Anterior cingulate cortex (tissue), 58 donors: ENCODE measurements at places on chromosomes 4 and X.
A peak's percentile ranks its signal among the peaks of the same experiment; 100 is the strongest.

- DNase-seq = no peak
Observed at GRCh38 chr4:80361329-80361900, 25.9 kb downstream of the CFAP299 start.

DNA sequence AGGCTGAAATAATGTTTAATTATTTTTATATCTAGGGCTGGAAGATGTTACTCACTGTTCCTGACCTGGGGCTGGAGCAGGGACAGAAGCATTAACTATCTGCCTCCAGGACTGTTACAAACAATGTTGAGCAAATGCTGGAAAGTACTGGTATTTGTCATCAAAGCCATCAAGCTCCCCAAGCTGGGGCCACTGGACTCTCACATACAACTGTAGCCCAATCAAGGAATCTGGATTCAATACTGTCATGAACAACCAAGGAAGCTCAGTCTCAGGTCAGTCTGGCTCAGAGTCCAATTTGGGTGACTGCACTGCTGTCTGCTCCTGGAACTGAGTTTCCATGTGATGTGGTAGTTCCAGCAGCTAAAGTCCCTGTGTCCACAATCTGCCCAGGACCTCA, 50.4 kb downstream of the APOO start:
- no peak for DNase-seq

DNA sequence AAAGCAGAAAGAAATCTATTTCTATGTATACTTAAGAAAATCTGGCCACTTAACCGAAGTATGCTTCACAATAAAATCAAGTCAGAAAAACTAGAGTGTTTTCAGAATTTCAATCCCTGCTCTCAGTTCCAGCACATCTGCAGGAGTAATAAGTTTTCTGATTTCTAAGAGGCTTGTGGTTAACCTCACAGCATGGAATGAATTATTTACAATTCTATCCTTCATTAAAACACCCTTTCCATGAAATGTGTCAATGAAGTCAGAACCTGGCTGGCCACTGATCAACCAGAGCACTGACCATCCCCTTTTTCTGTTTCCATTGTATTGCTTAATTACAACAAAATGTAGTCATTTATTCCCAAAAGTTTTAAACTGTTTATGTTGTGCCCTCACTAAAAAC, 781.4 kb upstream of the INTU start:
- DNase-seq = no peak

- DNase-seq = no peak
Observed at GRCh38 chr4:152000518-152000917, 239.7 kb upstream of the GATB start.

- no peak for DNase-seq
Observed at GRCh38 chr4:19256823-19257222, 994.9 kb upstream of the SLIT2 start.

- no peak for DNase-seq
Observed at GRCh38 chrX:136304493-136304892, 3.7 kb downstream of the ADGRG4 start.

DNA sequence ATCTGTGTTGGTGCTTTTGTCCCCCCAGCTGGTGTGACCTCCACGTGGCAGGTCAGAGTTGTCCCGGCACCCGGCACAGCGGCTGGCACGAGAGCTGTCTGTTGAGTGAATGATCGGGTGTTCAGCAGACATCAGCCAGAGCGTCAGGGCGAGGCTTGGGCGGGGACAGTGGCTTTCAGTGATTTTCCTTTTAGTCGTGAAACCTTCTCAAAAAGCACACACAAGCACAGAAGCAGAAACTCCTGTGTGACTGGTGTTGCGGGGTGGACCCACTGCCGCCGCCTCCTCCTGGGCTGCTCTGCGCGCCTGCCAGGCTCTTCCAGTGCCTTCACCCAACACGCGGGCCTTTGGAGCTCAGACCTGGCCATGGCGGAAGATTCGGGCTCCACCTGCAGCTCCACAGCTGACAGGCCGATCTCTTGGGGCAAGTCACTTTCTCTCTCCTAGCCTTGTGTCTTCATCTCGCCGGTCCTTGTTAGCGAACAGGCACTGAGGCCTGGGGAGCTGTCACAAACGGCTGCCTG, 51.4 kb upstream of the HGFAC start:
- DNase-seq = no peak

GRCh38 chr4:20870436-20870835, 170.2 kb downstream of the PACRGL start:
- no peak for DNase-seq

DNA sequence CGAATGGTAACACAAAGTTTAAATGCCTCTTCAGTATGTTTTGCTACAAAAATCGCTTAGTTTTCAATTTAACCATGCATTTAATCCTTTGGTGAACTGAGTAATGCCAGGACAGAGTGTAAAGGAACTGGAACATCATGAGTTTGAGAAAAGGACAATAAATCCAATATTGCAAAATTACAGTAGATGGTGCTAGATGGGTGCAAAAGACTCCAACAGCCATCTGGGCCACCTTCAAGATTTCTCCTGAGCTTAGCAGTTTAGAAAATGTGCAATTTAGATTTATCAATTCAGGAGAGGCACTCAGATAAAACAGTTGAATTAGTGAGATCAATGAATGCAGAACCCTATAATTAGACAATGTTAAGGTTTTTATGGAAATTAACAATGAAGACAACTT, 33.2 kb upstream of the MID1IP1 start:
- no peak for DNase-seq

- DNase-seq = no peak
Observed at GRCh38 chrX:136827026-136827425, 46.3 kb upstream of the ARHGEF6 start.

- no peak for DNase-seq
Observed at GRCh38 chrX:50635817-50636365, 165.3 kb upstream of the DGKK start.

DNA sequence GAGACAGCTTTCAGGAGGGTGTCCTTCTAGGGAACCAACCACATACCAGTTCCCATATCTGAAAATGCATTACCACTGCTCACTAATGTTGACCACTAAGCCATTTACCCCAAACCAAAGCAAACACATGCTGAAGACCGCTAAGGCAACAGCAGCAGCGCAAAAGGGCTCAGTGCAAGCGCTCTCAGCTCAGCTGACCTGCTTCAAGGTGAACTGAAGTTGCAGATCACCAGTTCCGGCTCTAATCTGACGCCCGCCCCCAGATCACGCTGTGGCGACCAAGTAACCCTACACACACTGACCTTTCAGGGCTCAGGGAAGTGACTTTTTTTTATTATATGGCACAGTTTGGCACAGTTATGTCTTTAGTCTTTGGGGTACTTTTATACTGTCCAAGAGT, 5.8 kb downstream of the MECP2 start:
- no peak for DNase-seq

GRCh38 chr4:11625211-11625610, 196.5 kb upstream of the HS3ST1 start:
- no peak for DNase-seq

DNA sequence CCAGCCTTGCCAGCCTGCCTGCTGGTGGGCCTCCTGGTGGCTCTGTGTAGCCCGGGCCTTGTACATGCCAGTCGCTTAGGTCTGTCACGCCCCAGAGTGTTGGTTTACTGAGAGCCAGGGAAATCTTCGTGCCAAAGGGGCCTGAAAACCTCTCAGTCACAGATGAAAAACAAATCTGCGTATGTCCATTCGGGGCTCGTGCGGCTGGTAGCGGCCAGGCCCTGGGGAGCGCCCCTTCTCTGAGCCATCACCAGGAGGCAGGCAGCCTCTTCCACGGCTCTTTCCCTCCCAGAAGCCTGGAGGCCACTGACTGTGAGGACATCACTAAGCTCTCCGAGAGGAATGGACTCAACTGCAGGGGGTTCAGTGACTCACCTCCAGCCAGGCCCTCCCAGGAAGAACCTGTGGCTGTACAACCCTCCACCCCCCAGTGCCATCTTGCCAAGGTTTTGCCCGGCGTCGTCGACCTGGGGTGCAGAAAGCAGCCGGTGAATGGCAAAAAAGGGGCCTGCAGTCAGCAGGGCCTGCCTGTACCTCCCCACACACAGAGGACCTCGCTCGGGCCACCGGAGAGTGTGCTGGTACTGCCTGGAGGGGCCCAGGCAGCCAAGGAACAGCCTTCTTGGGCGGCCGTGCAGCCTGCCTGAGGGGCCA, 162.2 kb downstream of the BCOR start:
- no peak for DNase-seq

GRCh38 chrX:53244610-53245009, 19.6 kb upstream of the KDM5C start:
- DNase-seq = no peak

GRCh38 chr4:124713185-124713592, 657 bp upstream of the ANKRD50 start:
- peak; percentile 75 for DNase-seq

GRCh38 chrX:21940356-21940829, at the start of gene SMS:
Gene SMS, plus strand, starts transcription at chrX:21940709. Its CDS starts 116 bp downstream, at chrX:21940825.
- DNase-seq = peak; percentile 4

DNA sequence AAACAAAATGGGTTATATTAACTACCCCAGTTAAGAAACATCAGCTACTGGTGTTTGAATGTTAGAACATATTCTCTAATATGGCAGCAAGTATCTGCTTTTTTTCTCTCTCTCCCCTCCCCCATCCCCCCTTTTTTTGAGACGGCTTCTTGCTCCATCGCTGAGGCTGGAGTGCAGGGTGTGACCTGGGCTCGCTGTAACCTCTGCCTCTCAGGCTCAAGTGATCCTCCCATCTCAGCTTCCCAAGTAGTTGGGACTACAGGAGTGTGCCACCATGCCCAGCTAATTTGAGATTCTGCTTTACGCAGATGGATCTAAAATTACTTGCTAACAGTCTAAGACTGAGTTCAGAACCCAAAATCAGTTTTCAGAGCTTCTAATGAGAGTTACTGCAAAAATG, 101.9 kb downstream of the AFF1 start:
- DNase-seq = no peak

DNA sequence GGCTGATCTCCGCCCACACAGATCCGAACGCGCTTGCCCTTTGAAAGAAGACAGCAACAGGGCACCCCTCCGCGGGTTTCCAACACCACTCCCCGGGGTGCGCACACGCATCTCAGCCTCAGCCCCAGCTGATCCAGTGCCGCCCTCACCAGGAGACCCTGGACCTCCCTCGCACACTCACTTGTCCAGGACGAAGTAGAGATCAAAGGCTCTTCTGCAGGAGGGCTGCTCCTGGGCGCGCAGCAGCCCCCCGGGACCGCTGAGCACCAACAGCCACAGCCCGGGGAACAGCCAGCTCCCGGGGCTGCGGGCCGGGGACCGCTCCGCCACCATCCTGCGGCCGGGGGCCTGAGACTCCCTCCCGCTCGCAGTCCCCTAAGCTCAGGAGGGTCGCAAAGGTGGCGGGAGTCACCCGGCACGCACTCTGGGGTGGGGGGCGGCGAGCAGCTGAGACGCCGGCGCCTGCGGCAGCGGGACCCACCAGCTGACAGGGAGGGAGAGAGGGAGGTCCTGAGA, 743 bp downstream of the ANTXR2 start:
- DNase-seq = peak; percentile 22

DNA sequence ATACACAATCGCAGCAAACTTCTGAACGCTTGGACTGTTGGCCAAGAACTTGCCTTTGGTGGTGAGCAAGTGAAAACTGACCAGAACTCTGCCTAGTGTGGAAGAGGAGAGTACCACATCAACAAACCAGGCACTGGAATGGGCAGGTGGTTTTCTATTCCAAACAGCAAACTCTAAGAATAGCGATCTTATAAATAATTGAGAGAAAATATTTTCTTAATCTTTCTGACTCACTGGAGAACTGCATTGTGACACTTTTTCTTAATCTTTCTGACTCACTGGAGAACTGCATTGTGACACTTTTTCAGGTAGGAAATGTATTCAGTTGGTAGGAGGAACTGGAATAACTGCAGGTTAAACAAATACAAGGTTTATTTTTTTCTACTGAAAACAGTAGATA, 57.0 kb upstream of the SORBS2 start:
- no peak for DNase-seq

DNA sequence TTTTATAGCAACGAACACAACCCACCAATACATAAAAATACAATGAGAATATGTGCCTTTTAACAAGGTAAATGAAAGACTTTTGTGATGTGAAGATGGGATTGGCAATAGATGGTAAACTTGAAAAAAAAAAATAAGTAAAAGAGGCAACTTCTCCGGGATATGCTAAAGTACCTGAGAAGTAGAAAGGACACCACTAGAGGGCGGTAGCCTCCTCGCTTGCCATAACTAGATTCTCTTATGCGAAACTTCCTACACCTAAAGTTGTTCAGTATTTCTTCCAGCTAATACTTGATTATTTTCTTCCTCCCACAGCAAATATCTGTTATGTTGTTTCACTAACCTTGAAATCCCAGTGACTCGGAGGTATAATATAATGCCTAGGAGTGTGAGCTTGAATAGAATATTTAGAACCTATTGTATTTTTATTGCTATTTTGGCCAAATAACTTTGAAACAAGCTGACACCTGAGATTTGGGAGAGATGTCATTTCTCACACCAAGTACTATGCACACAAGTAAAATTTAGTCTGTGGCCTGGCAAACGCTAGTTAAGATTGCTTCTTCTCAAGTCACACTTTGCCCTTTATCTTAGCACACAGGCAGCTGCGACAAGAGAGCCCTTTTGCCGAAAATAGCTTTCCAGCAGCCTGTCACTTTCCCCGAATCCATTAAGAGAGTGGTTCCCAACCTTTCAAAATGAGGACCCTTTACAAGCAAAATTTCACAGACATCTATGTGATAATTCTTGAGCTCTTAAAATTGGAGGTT, 44.9 kb upstream of the PDLIM5 start:
- DNase-seq = no peak

DNA sequence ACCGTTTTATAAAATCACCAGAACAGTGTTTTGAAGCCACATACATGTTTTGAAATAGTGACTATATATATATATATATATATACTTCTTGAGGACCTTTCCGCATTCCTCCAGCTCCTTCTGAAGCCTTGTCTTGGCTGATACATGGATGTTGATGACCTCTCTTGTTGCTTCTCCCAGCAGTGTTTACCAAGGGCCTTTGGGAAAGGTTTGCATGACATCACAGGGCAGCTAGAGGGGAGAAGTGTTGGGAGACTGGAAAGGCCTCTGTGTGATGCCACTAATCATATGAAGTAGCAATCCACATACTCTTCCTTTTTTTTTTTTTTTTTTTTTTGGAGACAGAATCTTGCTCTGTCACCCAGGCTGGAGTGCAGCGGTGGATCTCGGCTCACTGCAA, 22.5 kb downstream of the WDR44 start:
- no peak for DNase-seq

GRCh38 chrX:130172127-130172845, 524 bp downstream of the RAB33A start:
- no peak for DNase-seq

DNA sequence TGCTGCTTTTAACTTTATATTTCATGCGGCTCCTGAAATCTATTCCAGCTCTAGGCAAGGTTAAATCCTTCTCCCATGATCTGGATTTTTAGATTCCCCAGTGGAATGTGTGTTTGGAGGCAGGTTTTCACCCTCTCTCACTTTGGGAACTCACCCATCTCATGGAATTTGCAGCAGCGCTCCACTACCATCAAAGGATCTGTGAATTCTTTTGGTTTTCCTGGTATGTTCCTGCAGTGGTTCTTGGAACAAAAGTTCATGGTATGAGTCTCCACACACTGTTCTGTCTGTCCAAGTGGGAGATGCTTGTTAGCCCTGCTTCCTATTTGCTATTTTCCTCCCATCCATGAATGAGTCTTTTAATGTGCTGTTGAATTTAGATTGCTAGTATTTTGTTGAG, 14.0 kb downstream of the APOOL start:
- DNase-seq = no peak
